NCI-H2107 (cell line): ENCODE measurements at places on chromosomes 5 and 9.

DNA sequence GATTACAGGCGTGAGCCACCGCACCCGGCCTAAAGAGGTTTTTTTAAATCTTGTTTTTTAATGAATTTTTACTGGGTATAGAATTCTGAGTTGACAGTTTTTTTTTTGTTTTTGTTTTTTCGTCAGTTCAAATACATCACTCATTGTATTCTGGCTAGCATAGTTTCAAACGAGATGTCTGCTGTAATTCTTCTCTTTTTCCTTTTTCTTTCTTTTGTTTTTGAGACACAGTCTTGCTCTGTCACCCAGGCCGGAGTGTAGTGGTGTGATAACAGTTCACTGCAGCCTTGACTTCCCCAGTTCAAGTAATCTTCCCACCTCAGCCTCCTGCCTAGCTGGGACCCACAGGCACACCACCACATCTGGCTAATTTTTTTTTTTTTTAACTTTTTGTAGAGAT, 2.2 kb upstream of the PRRT1B start:
- DNase-seq = no peak

- no peak for DNase-seq
Observed at GRCh38 chr5:3913279-3913678, 317.6 kb downstream of the IRX1 start.

DNA sequence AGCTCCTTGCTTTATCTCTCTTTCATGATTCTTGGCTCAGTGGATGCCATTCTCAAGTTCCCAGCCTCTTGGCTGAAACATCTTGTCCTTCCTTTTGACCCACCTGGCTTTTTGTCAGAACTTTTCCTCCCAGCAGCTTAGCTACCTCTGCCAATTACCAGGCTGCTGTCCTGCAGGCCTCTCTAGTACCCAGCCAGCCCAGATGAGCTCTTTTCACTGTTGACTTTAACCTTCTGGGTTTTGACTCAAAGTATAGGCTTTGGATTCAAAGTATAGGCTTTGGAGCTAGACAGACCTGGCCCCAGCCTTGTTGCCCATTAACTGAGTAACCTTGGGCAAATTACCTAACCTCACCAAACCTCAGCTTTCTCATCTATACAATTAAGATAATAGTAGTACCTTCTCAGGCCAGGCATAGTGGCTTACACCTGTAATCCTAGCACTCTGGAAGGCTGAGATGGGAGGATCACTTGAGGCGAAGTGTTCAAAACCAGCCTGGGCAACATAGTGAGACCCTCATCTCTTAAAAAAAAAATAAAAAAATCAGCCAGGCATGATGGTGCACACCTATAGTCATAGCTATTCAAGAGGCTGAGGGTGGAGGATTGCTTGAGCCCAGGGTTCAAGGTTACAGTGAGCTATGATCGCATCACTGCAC, 6.6 kb upstream of the TMEFF1 start:
- DNase-seq = no peak

GRCh38 chr5:147558826-147559225, 49.0 kb upstream of the DPYSL3 start:
- peak; percentile 22 for DNase-seq

DNA sequence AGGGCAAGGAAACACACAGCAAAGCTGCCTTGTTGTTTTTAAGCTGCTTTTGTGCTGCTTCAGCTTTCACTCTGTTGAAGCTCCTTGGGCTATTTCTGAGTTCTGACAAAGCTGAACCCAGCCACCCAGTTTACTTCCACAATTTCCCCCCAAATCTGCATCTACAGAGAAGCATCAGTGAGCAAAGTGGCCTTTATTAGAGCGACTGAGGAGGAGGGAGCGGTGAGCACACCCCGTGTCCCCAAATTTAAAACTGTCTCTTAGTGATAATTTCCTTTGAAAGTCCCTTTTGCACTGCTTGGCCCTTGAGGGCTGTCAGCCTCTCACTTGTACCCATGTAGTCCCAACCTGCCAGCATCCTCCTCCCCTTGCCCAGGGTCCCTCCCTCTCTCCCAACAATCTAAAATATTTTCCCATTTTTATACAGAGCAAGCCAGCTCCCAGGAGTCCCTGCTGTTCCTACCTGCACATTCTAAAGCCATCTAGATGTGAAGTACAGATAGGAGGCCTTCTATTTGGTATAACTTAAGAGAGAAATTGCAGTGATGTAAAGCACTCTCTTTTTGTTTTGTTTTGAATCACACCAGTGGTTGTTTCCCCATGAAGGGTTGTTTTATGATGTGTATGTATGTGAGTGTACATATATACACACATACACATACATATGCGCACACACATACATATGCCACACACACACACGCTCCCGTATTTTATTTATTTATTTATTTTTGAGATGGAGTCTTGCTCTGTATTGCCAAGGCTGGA, 313.5 kb downstream of the TLE4 start:
- DNase-seq = no peak

DNA sequence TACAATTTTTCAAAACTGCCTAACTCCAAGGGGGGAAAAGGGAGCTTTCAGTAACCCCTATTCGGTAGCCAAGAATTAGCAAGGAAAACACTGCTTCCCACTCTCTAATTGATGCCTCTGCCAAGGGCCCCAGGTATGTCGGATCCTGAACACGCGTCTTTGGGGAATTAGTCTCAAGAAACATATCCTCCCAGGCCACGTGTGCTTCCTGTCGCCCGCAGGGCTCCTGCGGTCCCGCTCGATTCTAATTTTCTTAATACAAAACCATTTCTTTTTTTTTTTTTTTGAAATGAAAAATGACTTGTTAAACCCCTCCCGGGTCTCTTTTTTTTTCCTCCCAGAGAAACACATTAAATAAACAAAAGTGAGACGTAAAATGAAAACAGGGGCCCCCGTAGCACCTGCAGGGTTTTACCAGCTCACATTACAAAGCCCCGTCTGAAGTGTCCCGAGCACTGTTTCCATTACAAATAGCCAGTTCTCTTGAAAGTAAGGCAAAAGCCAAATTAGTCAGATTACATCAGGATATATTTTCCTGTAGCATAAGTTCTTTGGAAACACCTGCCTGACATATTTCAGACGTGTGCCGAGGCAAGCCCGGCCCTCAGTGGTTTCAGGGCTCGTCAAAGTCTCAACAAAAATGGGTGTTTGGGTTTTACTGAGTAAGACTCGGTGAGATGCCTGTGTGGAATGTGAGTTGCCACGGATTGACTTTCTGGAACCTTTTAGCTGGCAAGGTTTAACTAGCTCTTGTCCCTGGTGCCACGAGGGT, 21.5 kb downstream of the SMIM23 start:
- DNase-seq = peak; percentile 3

GRCh38 chr9:69673311-69673640, 1.1 kb upstream of the APBA1 start:
- no peak for DNase-seq

- DNase-seq = peak; percentile 47
Observed at GRCh38 chr5:68533571-68534084, 318.1 kb downstream of the PIK3R1 start.

DNA sequence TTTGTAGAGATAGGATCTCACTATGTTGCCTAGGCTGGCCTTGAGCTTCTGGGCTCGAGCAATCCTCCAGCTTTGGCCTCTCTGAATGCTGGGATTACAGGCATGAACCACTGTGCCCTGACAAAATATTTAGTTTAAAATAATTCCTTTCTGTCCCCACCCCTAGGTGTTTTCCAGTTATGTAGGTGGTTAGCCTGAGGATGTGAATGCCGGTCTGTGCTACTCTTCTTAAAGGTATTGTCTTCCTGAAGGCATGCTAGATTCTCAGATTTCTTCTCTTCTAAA, 56.7 kb upstream of the BASP1 start:
- no peak for DNase-seq

DNA sequence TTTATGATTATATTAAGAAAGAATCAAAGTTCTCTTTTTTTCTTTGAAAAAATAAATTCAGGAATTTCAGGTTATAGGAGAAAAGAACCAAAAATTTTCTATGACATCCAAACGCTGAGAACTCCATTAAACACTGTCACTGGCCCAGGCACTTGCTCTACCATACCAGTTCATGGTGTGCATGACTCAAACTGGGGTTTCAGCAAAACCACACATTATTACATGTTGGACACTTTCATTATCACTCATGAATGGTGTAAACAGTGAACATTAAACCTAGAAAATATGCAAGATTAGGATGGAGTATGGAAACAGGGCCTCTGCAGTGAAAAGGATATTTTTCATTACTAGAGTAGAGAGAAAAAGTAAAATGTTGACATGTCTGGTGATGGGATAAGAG, 369.9 kb upstream of the FAM174A start:
- DNase-seq = no peak
